Mesenchymal stem cell (in vitro differentiated cells and primary cell): ENCODE measurements at places on chromosomes 7 and 10.

GRCh38 chr7:51031791-51032515 is 249.3 kb upstream of the GRB10 start:
- no peak overlapping the region for H3K27ac ChIP-seq
- peaks cover 23% of the 10 kb centered on the region for H3K4me1 ChIP-seq
- DNase-seq = no peak
- H3K36me3 ChIP-seq = no peaks in the 10 kb centered on the region
- H3K27me3 ChIP-seq = no peaks in the 10 kb centered on the region

- peaks cover 4% of the 10 kb centered on the region for H3K4me1 ChIP-seq
- H3K27me3 ChIP-seq = peaks cover 81% of the 10 kb centered on the region
- no peak for DNase-seq
- no peaks in the 10 kb centered on the region for H3K36me3 ChIP-seq
Measured at GRCh38 chr7:149762610-149763009, 10.8 kb downstream of the ZNF467 start.

- H3K27ac ChIP-seq = no peak overlapping the region
- DNase-seq = peak; percentile 78
- H3K4me1 ChIP-seq = no peaks in the 10 kb centered on the region
- no peaks in the 10 kb centered on the region for H3K36me3 ChIP-seq
- no peak overlapping the region for H3K4me3 ChIP-seq
- no peaks in the 10 kb centered on the region for H3K27me3 ChIP-seq
Measured at GRCh38 chr7:19561121-19561805, 147.6 kb downstream of the POLR1F start.

DNA sequence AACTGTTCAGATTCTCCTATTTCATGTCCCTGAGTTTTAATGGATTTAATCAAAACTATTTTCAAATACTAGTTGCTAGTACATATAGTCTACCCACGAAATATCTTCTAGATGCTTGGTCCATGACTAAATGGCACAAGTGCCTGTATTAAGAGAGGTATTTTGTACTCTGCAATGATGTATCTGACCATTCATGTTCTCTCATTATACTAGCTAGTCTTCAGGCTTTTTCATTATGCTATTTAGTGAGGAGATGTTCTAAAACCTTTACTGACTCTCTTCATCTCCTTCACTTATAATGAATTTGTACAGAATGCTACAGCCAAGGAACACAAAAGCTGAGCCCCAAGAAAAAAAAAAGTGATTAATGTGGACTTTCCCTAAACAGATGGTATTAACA is 222.5 kb downstream of the AHR start:
- no peaks in the 10 kb centered on the region for H3K27me3 ChIP-seq
- peaks cover 2% of the 10 kb centered on the region for H3K4me1 ChIP-seq
- peak overlapping the region; percentile 64 for H3K27ac ChIP-seq
- H3K4me3 ChIP-seq = no peak overlapping the region

- no peaks in the 10 kb centered on the region for H3K27me3 ChIP-seq
- no peak overlapping the region for H3K4me3 ChIP-seq
- H3K36me3 ChIP-seq = no peaks in the 10 kb centered on the region
Measured at GRCh38 chr10:129140921-129141885, 325.8 kb upstream of the MGMT start.

- no peak overlapping the region for H3K27ac ChIP-seq
- no peak overlapping the region for H3K4me3 ChIP-seq
- peak; percentile 38 for DNase-seq
Measured at GRCh38 chr7:40640566-40640965, 505.8 kb downstream of the SUGCT start.

DNA sequence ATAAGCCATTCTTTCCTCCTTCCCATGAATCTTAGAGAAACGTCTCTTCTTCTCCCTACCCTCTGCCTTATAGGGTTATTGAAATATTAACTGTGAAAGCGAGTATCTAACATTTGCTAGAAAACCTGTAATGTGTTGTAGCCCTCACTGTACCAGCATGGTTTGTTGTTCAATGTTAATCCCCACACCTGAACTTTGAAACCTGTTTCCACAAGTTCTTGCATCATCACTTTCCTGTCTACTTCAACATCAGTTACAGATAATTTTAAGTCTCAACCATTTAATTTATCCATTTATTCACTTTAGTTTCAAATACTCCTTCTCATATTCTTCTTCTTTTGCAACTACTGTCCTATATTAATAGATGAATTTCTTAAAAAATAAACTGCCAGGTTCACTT is 148.2 kb downstream of the ETV1 start:
- no peak overlapping the region for H3K27ac ChIP-seq
- H3K4me1 ChIP-seq = peaks cover 1% of the 10 kb centered on the region
- no peaks in the 10 kb centered on the region for H3K36me3 ChIP-seq

DNA sequence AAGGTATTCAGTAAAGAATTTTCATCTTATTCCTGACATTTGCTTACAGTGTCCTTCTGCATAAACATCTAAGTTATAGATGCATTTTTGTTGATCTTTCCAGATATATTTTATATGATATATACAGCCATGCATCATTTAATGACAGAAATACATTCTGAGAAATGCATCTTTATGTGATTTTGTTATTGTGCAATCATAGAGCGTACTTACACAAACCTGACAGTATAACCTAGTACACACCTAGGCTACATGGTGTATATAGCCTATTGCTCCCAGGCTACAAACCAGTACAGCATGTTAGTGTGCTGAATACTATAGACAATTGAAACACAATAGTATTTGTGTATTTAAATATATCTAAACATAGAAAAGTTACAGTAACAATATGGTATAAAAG is 642.0 kb downstream of the XPNPEP1 start:
- no peaks in the 10 kb centered on the region for H3K27me3 ChIP-seq
- no peaks in the 10 kb centered on the region for H3K36me3 ChIP-seq
- H3K4me1 ChIP-seq = peaks cover 3% of the 10 kb centered on the region
- H3K4me3 ChIP-seq = no peak overlapping the region
- DNase-seq = no peak

DNA sequence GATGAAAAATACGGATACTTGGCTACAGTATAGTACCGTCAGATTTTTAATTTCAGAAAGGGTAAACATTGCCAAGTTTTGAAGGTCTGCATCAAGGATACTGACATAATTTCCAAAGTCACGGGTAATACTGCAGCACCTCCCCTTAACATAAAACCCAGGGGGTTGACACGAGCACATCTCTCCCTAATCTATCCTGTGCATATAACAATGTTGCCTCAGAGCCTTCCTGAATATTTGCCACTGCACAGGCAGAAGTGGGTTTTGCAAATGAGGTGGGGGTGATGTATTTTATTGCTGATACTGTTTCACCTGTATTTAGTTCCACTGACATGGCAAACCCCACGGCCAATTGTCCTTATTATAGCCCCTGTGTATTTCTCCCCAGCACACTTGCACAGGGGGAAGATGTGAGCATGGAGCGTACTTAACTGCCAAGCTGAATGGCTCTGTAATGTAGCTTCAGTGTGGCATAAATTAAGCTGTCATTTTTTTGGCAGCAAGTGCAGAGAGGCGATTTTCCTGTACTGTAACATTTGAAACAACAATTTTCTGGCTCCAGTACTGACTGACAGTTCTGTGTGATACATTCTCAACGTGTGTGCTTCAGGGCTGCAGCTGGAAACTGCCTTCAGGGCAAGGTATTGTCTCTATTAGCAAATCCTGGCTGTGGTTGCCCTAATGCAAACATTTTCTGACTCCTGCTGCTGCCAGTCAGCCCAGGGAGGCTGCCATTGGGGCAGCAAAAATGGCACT is 299.6 kb upstream of the SP4 start:
- H3K27me3 ChIP-seq = no peaks in the 10 kb centered on the region
- H3K36me3 ChIP-seq = no peaks in the 10 kb centered on the region
- H3K4me3 ChIP-seq = no peak overlapping the region
- H3K27ac ChIP-seq = no peak overlapping the region
- no peaks in the 10 kb centered on the region for H3K4me1 ChIP-seq
- no peak for DNase-seq

DNA sequence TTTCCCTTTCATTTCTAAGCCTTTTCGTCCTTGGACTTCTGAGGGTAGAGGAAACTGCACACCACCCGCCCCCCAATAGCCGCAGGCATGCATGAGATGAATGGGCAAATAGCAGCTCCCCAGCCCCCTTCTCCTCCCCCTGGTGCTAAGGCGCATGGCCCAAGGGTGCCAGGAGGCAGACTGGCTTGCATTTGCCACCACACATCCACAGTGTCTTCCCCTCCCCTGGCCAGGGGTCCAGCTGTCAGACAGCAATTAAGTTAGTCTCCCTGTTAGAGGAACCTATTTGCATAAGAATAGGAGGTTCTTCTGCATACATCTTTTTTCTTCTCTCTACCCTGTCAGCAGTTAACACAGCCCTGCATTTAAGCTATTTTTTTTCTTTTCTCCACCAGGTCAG is 20.2 kb downstream of the TOMM7 start:
- no peak overlapping the region for H3K27ac ChIP-seq
- H3K4me1 ChIP-seq = no peaks in the 10 kb centered on the region
- no peak overlapping the region for H3K4me3 ChIP-seq
- H3K27me3 ChIP-seq = no peaks in the 10 kb centered on the region
- no peaks in the 10 kb centered on the region for H3K36me3 ChIP-seq

DNA sequence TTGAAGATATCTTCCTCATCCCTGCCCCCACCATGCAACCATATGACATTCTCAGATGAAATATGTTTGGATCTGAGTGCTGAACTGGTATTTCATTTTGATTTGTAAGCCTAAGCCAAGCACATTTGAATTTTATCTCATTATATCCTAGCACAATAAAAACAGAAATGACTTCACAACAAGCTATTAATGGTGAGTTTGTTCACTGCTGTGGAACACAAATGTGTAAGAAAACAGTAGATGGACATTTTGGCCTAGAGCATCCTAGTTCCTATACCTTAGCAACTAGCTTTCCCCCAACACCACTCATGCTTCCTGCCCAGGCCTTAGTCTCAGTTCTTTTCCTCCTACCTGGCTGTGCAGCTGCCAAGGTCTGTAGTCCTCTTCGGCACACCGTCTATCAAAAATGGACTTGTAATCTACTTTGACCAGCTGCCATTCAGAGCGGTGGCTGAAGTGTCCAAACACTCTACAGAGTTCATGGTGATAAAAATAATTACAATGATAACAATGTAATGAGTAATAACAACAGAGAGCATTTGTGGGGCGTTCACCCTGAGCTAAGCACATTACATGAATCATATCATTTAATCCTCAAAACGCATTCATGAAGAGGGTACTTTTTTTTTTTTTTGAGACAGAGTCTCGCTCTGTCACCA is 491.9 kb downstream of the SORCS1 start:
- H3K4me3 ChIP-seq = no peak overlapping the region
- H3K27me3 ChIP-seq = no peaks in the 10 kb centered on the region
- DNase-seq = no peak
- no peak overlapping the region for H3K27ac ChIP-seq

GRCh38 chr7:155796381-155797261 is 15.6 kb downstream of the SHH start:
- H3K36me3 ChIP-seq = no peaks in the 10 kb centered on the region
- no peak overlapping the region for H3K4me3 ChIP-seq
- H3K27ac ChIP-seq = no peak overlapping the region
- no peak for DNase-seq
- H3K4me1 ChIP-seq = peaks cover 3% of the 10 kb centered on the region

GRCh38 chr10:113991091-113991860 is 52.4 kb upstream of the ADRB1 start:
- peaks cover 6% of the 10 kb centered on the region for H3K27me3 ChIP-seq
- H3K36me3 ChIP-seq = no peaks in the 10 kb centered on the region
- no peak overlapping the region for H3K27ac ChIP-seq
- DNase-seq = no peak
- H3K4me1 ChIP-seq = no peaks in the 10 kb centered on the region

DNA sequence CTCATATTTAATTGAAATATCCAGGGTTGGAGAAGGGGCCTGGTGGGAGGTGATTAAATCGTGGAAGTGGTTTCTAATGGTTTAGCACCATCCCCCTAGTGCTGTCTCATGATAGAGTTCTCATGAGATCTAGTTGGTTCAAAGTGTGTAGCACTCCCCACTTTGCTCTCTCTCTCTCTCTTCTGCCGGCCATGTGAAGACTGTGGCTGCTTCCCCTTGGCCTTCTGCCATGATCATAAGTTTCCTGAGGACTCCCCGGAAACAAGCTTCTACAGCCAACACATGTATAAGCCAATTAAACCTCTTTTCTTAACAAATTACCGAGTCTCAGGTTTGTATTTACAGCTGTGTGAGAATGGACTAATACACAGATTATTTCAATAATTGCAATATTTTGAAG is 305.8 kb upstream of the KCND2 start:
- H3K27ac ChIP-seq = no peak overlapping the region
- no peak overlapping the region for H3K4me3 ChIP-seq
- H3K27me3 ChIP-seq = no peaks in the 10 kb centered on the region
- no peaks in the 10 kb centered on the region for H3K36me3 ChIP-seq
- DNase-seq = no peak

DNA sequence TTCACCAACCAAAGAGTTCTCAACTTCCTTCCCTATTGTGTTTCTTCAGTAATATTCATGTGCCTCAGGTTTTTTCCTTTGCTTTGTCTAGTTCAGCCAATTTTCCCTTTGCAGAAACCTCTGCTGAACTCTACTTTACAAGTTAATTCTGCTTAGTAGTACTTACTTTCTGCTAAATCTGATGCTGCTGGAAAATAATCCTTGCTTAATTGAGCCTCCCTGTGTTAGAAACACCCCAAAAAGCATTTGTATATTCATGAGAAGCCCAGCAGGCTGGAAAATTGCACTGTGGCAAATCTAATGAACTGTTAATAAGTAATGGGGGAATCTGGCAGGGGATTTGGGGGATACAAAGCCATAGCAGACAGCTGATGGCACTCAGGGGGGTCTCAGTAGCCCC is 78.5 kb downstream of the CDCA7L start:
- no peak for DNase-seq
- peaks cover 4% of the 10 kb centered on the region for H3K4me1 ChIP-seq
- no peak overlapping the region for H3K4me3 ChIP-seq

- H3K4me1 ChIP-seq = peaks cover 13% of the 10 kb centered on the region
- H3K4me3 ChIP-seq = no peak overlapping the region
- H3K27me3 ChIP-seq = no peaks in the 10 kb centered on the region
- H3K36me3 ChIP-seq = no peaks in the 10 kb centered on the region
Measured at GRCh38 chr7:23373151-23374004, 74.2 kb downstream of the MALSU1 start.

DNA sequence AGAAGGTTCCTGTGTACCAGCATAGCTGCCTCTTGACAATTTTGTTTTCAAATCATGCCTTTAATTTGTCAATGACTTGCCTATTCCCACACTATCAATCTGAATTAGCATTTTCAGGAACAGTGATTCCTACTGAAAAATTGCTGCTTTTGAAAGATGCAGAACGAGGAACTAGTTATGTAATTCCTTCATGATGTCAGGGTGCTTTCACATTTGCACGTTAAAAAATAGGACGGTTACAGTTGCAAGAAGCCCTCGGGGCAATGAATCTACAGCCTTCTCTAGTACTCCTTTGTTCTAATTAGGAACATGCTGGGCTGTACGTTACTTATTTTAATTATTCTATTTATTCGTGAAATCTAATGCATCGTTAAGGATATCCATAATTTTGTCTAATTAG is 253.9 kb downstream of the OTUD1 start:
- no peaks in the 10 kb centered on the region for H3K36me3 ChIP-seq
- peaks cover 4% of the 10 kb centered on the region for H3K4me1 ChIP-seq
- H3K27ac ChIP-seq = no peak overlapping the region
- H3K27me3 ChIP-seq = peaks cover 67% of the 10 kb centered on the region

- H3K27me3 ChIP-seq = no peaks in the 10 kb centered on the region
- H3K27ac ChIP-seq = no peak overlapping the region
- no peaks in the 10 kb centered on the region for H3K36me3 ChIP-seq
- H3K4me1 ChIP-seq = no peaks in the 10 kb centered on the region
Measured at GRCh38 chr7:40402661-40403060, 267.9 kb downstream of the SUGCT start.

- DNase-seq = no peak
- H3K4me3 ChIP-seq = no peak overlapping the region
- no peaks in the 10 kb centered on the region for H3K36me3 ChIP-seq
Measured at GRCh38 chr7:107678110-107678753, 17.6 kb downstream of the SLC26A4 start.
